Activated CD4-positive, alpha-beta T cell treated with anti-CD3 and anti-CD28 coated beads, Interleukin-2, amount 10 ng/mL, durations not matched to agents 24 days and 14 days (primary cell): ENCODE measurements at places on chromosomes 3 and 15.

GRCh38 chr3:167302678-167303077, 77.4 kb downstream of the ZBBX start:
- H3K36me3 ChIP-seq = no peaks in the 10 kb centered on the region
- no peaks in the 10 kb centered on the region for H3K4me1 ChIP-seq
- no peak overlapping the region for H3K4me3 ChIP-seq
- no peaks in the 10 kb centered on the region for H3K27me3 ChIP-seq

DNA sequence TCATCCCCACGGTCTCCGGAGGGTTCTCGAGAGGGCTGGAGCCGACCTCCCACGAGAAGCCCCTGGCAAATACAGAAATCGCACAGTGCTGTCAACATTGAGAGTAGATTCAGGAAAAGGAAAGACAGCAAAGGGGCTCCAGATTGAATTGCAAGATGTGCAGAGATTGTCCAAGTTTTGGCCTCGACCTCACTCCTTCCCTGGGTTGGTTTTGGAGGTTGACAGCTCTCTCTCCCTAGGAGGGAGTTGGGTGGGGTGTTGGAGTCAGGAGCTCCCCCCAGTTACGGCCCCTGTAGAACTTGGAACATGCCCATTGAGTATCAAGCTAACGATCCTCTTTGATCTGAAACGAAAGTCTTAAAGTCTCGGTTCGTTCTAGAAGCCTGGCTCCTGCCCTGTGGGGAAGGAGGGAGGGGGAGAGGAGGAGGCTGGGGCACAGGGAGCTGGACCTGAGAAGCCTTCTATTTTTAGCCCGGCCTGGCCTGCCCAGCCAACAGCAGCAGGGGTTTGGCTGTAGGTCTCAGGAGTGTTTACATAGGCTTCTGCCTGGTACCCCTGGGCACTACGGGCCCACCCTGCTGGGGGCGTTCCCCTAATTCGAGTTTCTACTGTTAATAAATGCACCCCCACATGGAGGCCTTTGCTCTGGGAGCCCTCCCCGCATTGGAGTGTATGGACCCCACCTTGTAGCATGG, 672 bp upstream of the KY start:
- no peak overlapping the region for H3K27ac ChIP-seq
- DNase-seq = no peak
- no peak overlapping the region for H3K4me3 ChIP-seq
- no peaks in the 10 kb centered on the region for H3K4me1 ChIP-seq
- H3K27me3 ChIP-seq = peaks cover 18% of the 10 kb centered on the region
- H3K36me3 ChIP-seq = no peaks in the 10 kb centered on the region

DNA sequence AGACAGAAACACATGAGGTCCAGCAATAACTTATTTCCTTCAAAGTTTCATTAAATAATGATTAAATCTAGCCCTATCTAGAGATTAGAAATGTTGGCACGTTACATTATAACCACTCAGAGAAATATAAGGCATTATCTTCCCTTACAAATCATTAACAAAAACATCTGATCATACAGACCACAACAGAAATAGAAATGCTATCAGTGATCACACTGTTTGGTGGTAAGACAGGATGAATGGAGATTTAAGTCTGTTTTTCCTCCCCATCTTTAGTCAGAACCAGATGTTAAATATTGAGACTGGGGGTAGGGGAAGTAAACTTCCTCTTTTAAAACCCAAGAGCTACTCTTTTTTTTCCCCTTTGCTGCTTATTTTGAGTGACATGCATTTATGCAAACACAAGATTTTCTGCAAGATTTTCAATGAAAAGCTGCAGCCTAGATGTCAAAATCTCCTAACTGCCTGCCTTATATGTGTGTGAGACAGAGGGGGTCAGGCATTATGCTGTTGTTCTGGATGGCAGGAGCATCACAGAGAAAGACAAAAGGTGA, 70.4 kb downstream of the CBLB start:
- H3K36me3 ChIP-seq = peaks cover 68% of the 10 kb centered on the region
- no peaks in the 10 kb centered on the region for H3K27me3 ChIP-seq

- peaks cover 2% of the 10 kb centered on the region for H3K4me1 ChIP-seq
- H3K27me3 ChIP-seq = peaks cover 5% of the 10 kb centered on the region
- no peaks in the 10 kb centered on the region for H3K36me3 ChIP-seq
- no peak for DNase-seq
- no peak overlapping the region for H3K4me3 ChIP-seq
These were observed 48.6 kb upstream of the MAGEF1 start for GRCh38 chr3:184760337-184761074.

DNA sequence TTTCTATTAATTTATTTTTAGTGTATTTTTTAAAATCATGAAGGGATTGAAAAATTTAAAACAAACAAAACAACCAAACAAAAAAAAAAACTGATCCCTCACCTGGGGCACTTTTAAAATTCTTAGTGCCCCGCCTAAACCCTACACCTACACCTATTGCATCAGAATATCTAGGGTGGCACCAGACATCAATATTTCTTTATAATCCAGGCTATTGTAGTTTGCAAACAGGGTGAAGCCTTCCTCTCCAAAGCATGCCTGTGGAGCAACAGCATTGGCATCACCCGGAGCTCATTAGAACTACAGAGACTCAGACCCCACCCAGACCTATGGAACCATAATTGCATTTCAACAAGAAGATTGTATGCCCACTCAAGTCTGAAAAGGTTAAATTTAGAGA, 54.9 kb upstream of the ACP3 start:
- H3K27ac ChIP-seq = no peak overlapping the region
- peaks cover 8% of the 10 kb centered on the region for H3K27me3 ChIP-seq
- H3K4me3 ChIP-seq = no peak overlapping the region
- DNase-seq = no peak
- H3K36me3 ChIP-seq = no peaks in the 10 kb centered on the region
- no peaks in the 10 kb centered on the region for H3K4me1 ChIP-seq

DNA sequence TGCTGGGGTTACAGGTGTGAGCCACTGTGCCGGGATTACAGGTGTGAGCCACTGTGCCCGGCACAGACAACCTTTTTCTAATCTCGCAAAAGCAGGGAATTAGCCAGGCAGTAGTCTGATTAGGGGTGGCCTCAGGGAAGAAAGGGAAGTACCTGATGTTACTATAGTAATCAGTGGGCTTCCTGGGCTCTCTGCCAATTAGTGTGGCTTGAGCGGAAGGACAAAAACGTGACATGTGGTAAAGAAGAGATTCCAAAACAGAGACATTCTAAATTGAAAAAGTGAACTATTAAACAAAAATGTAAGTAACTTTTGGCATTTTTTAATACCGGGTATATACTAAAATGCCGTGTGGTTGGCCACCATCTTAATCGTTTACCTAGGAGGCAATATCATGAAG, 48.1 kb downstream of the CFAP20DC start:
- no peak for DNase-seq
- H3K27ac ChIP-seq = no peak overlapping the region

GRCh38 chr3:150710097-150710496, 6.4 kb upstream of the ERICH6 start:
- no peak overlapping the region for H3K4me3 ChIP-seq
- H3K4me1 ChIP-seq = peaks cover 9% of the 10 kb centered on the region
- H3K27ac ChIP-seq = no peak overlapping the region

DNA sequence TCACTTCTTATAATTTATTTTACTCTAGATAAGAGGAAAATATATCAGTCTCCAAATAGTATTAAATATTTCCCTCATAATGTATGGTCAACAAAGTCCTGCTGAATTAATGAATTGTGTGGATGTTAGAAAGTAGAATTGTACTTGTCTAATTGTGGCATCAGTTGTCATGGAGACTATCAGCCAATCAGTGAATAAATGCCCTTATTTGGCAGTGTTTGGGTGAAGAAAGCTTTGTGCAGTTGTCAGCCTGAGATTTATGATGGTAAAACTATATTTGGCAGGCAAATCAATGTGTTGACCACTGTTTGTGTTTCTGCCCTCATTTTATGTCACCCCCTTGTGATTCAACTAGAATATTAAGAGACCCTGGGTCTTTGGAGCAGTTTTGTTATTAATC, 293.6 kb upstream of the MDFIC2 start:
- H3K4me3 ChIP-seq = no peak overlapping the region
- H3K36me3 ChIP-seq = no peaks in the 10 kb centered on the region
- peaks cover 5% of the 10 kb centered on the region for H3K27me3 ChIP-seq
- H3K4me1 ChIP-seq = peaks cover 3% of the 10 kb centered on the region
- H3K27ac ChIP-seq = no peak overlapping the region

DNA sequence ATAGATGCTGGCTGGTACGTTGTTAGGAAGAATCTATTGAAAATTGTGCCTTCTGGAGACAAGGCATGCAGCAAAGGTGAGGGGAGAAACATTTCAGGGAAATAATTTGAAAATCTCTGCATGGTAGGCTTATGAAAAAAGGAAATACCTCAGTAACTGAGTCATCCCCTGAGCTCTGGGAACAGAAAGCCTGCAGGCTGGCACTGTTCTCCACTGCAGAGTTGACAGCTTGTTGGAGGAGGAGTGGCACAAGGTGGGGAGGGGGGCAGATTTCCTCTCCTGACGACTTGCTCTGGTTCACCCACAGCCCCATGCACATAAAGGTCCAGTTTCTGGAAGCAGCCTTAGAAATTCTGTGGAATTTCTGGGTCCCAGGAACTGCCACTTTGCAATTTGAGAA, 179.4 kb downstream of the ABHD5 start:
- no peaks in the 10 kb centered on the region for H3K36me3 ChIP-seq
- H3K27ac ChIP-seq = no peak overlapping the region
- no peak for DNase-seq
- no peaks in the 10 kb centered on the region for H3K4me1 ChIP-seq
- H3K27me3 ChIP-seq = peaks cover 10% of the 10 kb centered on the region

- no peak overlapping the region for H3K4me3 ChIP-seq
- H3K4me1 ChIP-seq = no peaks in the 10 kb centered on the region
- H3K27ac ChIP-seq = no peak overlapping the region
- no peaks in the 10 kb centered on the region for H3K36me3 ChIP-seq
These were observed 270.1 kb upstream of the TBL1XR1 start for GRCh38 chr3:177467247-177467985.

- no peak overlapping the region for H3K27ac ChIP-seq
- DNase-seq = no peak
- no peaks in the 10 kb centered on the region for H3K36me3 ChIP-seq
- H3K27me3 ChIP-seq = no peaks in the 10 kb centered on the region
- no peaks in the 10 kb centered on the region for H3K4me1 ChIP-seq
These were observed 579.4 kb downstream of the SI start for GRCh38 chr3:164498917-164499316.

GRCh38 chr3:46393011-46393410, 13.9 kb downstream of the CCR5AS start:
- no peak for DNase-seq
- H3K27ac ChIP-seq = no peak overlapping the region
- H3K4me1 ChIP-seq = peaks cover 18% of the 10 kb centered on the region
- H3K36me3 ChIP-seq = no peaks in the 10 kb centered on the region
- H3K4me3 ChIP-seq = no peak overlapping the region

DNA sequence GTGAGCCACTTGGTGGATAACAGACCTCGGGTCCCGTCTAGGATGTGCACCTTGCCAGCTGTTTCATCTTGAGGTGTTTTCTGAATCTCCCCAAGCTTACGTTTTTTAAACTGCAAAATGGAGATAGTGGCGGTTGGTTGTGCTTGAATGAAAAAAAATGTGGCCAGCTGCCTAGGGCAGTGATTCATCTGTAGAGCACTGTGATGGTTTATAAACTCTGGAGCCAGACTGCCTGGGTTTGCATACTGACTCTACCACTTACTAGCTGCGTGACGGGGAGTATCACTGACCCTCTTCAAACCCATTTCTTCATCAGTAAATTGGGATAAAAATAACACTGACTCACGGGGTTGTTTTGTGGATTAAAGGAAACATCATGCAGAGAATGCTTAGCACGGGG, 159.1 kb downstream of the CHL1 start:
- H3K36me3 ChIP-seq = no peaks in the 10 kb centered on the region

DNA sequence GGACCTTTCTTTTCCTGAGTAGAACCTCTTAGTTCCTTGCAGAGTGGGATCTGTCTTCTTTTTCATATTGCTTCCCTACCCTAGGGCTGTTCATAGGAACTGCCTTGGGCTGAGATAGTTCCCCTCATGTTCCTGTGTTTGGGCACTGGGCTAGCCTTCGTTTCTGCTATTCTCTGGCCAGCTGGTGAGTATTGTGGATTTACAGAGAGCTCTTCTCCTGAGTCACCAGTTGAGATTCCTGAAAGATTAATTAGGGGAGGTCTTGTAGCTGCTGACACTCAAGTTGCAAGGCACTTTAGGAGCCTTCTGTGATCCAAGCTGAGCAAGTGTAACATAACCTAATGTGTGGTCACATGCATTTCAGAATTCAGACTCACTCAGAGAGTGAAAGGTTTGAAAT, 30.7 kb downstream of the CHD2 start:
- no peaks in the 10 kb centered on the region for H3K27me3 ChIP-seq
- H3K36me3 ChIP-seq = peaks cover 84% of the 10 kb centered on the region
- no peak overlapping the region for H3K4me3 ChIP-seq
- H3K27ac ChIP-seq = no peak overlapping the region
